Activated CD4-positive, alpha-beta T cell treated with anti-CD3 and anti-CD28 coated beads, Interleukin-2, amount 50 U/mL, for 48 hours (primary cell): ENCODE measurements at places on chromosomes 7 and 10.

DNA sequence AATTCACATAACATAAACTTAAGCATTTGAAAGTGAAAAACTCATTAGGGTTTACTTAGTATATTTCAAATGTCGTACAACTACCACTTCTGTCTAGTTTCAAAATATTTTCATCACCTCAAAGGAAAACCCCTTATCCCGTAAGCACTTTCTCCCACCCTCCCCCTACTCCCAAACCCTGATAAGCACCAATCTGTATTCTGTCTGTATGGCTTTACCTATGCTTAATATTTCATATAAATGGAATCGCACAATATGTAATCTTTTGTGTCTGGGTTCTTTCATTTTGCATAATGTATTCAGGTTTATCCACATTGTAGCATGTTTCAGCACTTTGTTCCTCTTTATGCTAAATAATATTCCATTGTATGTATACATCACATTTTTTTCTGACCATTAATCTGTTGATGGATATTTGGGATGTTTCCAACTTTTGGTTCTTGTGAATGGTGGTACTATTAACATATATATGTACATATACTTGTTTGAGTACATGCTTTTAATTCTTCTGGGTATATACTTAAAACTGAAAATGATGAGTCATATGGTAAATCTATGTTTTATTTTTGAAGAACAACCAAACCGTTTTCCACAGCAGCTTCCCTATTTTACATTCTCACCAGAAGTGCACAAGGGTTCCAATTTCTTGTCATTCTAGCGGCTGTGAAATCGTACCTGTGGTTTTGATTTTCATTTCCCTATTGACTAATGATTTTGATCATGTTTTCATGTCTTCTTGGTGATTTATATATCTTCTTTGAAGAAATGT is 6.2 kb upstream of the STARD3NL start:
- DNase-seq = no peak

DNA sequence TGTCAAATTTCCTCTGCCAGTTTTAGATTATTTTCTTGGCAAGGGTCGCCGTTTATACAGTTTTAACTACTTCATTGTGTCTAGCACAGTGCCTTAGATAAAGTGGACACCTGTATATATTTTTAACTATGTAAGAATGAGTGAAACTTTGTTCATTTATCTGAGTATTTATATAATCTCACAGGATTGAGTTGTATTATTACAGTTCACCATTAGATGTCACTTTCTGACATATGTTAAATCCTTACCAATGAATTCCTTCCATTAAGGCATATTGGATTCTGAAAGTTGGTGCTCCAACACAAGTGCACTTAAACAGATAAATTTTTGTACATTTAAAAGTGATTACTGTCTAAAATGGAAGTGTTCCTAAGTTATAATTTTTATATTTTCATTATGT is 43.0 kb downstream of the ZMYND11 start:
- DNase-seq = no peak

DNA sequence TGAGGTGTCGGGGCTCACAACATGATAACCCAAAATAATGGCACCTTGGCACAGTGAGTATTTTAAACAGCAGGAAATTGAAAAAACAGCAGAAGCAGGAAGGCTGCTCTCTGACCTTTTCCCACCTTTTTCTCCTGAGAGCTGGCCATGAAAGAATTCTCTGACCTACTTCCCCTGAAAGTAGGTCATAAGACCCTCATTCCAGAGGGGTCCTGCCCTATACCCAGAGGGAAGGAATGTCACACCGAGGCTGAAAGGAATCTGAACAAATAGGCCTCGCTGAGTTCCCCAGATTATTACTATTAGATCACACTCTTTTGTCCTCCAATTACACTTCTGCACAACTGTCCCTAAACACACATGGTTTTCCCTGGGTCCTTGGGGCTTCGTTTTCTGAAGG is 18.8 kb downstream of the CPVL start:
- no peak for DNase-seq

DNA sequence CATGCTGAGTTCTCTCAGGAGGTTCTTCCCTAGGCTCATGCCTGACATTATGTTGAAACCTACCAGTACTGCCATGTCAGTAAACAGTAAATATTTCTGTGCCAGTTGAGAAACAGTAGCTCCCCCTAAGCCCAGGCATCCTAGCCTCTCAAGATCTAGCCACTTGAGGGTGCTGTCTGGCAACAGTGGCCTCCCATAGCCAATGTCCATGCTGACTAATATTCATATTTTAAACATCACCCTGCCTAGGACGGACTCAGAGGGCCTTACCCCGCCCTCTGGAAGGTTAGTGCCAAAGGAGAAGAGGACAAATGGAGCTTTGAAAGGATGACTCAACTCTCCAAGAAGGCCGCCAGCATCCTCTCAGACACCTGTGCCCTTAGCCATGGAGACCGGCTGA is 7.7 kb downstream of the ACSM6 start:
- no peak for DNase-seq

GRCh38 chr10:15254808-15255648 is 86.5 kb upstream of the NMT2 start:
- peak; percentile 40 for DNase-seq

GRCh38 chr7:98222533-98223195 is 11.4 kb downstream of the BHLHA15 start:
- no peak for DNase-seq

GRCh38 chr7:22093001-22093400 is 147.3 kb upstream of the CDCA7L start:
- no peak for DNase-seq

GRCh38 chr7:28836716-28837115 is 121.4 kb downstream of the TRIL start:
- DNase-seq = no peak

DNA sequence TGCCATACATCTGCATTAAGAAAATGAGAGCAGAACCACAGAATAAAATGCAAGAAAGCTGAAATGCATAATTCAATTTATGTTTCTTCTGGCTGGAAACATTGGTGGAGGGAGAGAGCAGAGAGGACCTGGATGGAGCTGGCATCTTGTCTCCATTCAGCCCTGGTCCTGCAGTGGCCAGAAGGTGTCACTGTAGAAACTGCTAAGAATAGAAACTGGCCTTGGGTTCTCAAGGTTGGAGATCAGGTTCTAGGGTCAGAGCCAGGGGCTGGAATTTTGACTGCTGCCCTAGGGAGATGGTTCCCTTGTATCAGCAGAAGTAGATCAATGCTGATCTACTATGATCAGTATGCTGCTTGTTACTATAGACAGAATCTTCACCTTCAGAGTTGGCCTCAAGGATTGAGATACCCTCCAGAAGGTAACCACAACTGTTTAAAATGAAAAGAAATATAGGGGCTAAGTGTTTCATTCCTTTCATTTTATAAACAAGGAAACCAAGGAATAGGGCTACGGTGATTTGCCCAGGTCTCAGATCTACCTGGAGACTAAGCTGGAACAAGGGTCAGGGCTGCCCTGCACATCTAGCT is 13.1 kb downstream of the TAS2R41 start:
- peak; percentile 9 for DNase-seq

- DNase-seq = no peak
Observed at GRCh38 chr10:22536620-22537019, 177.8 kb downstream of the PIP4K2A start.

DNA sequence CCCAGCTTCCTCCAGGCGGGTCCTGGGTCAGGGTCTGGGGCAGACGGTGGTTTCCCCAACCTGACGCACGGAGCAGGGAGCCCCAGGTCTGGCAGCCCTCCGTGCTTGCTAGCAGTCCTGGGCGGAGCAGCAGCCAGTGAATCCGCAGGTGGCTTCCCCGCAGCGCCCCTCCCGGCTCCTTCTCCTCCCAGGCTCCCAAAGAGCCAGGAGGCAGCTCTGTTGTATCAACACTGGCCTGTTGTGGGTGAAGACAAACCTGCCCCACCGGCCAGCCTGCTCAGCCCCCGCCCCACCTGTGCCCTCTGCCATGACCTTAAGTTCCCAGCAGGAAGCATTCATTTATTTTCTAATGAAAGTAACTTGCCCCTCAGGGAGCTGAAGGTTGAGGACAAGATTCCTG is 24.0 kb upstream of the TMEM213 start:
- no peak for DNase-seq

DNA sequence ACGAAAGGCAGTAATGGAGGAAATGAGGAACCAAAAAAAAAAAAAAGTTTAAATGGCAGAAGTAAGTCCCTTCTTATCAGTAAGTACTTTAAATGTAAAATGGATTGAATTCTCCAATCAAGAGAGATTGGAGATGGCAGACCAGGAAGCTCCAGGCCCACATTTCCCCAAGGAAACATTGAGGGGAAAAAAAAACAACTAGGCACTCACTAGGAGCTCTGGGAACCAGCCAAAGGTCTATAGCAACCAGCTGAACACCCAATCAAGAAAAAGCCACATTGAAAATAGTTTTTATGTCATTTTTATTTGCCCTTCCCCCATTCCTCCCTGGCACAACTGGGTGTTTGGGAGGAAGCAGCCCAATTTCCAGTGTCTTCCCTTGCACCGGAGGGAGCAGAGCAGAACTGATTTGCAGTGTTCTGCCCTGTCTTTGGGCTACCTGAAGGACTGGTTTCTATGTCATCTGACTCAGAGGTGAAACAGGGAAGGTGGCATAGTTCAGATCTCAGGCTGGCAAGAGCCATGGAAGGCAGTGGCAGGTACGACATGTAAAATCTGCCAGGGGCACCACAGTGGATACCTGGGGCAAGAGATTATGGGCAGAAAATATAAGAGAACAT is 121.9 kb downstream of the SMURF1 start:
- DNase-seq = no peak

DNA sequence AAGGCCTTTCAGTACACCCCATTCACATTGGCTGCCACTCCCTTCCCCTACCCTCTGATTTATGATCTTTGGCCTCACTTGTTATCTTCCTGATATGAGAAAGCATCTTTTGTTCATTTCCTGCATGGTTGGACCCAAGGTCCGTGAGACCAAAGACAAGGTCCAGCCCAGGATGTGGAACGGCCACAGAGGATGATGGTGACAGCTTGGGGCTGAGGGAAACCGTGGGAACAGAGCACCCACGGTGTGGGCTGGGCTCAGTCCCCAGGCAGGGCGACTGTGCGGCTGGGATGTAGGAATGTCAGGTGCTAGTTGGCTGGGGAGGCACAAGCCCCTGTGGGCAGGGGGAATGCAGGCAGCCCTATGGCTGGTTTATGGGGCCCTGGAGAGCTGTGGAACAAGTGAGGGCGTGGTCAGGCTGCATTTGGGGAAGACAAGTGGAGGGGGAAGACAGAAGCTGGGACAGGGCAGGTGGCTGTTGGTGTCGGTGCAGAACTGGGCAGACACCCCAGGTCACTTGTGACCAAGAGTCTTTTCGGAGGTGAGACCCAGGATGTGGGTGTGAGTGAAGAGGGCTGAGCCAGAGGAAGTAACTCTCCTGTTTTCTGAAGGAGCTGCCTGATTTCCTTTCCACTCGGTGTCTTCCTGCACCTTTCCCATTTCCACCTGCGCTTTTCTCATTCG is 51.7 kb upstream of the IGFBP3 start:
- DNase-seq = no peak

DNA sequence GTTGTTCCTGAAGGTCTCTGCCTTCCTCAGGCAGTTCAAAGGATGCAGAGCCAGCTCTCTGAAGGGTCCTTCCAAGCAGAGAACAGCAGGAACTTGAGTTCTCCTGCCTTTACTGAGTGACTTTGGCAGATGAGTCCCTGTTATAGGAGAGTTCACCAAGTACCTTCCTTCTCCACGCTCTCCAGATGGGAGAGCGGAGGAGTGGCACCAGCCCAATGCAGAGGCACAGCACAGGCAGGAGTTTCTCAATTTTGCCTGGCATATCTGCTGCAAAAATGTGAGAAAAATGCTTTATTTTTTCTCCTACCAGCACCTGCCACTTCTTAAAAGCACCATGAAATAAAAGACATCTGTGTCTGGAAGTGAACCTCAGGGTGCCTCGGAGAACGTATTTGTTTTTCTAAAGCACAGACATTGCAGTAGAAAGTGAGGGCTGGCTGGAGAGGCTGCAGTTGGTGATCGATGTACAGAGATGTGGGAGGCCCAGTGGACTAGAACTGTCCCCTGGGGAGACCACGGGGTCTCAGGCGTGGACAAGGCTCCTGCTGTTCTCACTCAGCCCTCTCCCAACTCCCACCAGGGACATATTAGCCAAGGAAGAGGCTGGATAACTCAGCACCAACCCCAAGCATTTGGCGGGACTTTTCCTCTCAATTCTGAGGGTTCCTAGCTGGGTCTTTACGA is 174.5 kb downstream of the WDR37 start:
- no peak for DNase-seq

- no peak for DNase-seq
Observed at GRCh38 chr10:129785536-129785981, 178.5 kb downstream of the EBF3 start.

DNA sequence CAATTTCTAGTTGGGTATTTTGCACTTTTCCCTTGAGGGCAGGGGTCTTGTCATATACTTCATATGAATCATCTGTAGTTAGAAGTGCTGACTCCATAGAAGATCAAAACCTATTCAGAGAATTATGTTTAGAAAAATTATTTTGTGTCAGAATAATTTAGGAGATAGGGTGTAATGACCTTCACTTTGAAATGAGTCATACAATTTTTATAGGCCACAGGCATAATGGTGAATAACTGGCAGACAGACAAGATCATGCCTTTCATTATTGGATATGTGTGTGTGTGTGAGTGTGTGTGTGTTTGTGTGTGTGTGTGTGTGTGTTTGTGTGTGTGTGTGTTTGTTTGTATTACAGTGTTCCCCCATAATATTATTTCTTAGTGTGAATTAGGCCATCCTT is 523.0 kb downstream of the ANKRD7 start:
- DNase-seq = no peak

- no peak for DNase-seq
Observed at GRCh38 chr7:45459476-45459875, 114.7 kb upstream of the ADCY1 start.

DNA sequence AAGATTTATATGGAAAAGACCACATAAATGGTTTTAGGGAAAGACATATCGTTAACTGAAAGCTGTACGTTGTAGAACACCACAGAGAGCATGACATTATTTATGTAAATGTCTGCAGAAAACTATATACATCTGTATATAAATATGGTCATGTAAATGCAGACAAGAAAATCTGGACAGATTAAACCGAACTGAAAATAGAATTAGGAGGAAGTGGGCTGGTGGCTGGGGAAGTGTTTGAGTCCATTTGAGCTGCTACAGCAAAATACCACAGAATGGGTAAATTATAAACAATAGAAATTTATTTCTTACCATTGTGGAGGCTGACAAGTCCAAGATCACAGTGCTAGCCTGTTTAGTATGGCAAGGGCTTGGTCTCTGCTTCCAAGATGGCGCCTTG is 56.3 kb upstream of the USP6NL start:
- no peak for DNase-seq

DNA sequence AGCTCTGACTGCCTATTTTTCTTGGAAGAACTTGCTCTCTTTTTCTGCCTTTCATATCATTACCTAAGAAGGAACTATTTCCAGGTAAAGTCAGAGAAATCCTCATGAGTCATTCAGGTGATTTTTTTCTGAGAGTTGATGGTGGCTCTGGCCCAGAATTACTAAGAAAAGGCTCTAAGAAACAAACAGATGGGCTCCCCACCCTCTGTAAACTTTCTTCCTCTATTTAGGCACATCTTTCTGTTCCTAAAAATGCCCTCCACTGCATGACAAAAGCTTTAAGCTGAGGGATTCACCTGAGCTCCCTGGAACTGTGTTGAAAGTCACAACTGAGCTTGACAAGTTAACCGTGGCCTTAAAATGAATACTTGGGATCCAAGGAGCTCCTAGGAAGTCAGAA is 1.6 kb downstream of the OLAH start:
- DNase-seq = no peak

- DNase-seq = no peak
Observed at GRCh38 chr7:102155821-102156441, 130.7 kb upstream of the SH2B2 start.
